Stimulated activated CD4-positive, alpha-beta T cell treated with anti-CD3 and anti-CD28 coated beads, Interleukin-2, amount 100 ng/mL, for 48 hours (primary cell): ENCODE measurements at places on chromosomes 12 and 14.

- no peak for DNase-seq
These were observed 31.8 kb downstream of the MAX start for GRCh38 chr14:65070471-65070976.

DNA sequence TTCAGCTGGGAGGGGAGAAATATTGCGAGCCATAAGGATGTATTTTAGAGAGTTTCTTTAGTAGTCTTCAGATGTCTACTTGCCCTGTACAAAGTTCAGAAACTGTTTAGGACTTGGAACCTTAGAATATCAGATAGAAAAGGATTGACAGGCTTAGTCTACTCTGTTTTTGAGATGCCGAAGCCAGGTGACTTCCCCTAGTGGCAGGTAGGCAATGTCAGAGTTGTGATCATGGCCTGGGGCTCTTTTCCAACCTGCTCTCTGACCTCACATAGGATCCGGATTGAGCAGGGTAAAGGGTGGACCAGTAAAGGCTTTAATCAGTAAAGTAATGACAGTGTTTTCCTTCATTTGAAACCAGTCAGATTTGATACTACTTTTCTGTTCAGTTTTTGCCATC, 59.6 kb downstream of the PRKCH start:
- DNase-seq: no peak

DNA sequence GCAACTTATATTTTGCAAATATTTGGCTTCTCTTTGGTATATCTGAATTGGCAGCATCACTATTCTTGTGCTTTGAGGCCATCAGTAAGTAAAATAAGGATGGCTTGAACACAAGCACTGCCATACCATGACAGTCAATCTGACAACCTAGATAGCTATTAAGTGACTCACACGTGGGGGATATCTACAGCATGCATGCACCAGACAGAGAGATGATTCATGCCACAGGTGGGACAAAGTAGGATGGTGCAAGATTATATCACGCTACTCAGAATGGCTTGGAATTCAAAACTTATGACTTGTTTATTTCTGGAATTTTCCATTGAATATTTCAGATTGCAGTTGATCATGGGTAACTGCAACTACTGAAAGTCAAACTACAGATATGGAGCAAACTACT, 675.6 kb upstream of the MDGA2 start:
- DNase-seq: no peak

- DNase-seq: no peak
These were observed 771 bp upstream of the AVPR1A start for GRCh38 chr12:63151623-63152320.

- DNase-seq: no peak
These were observed 136.3 kb downstream of the ADCK1 start for GRCh38 chr14:77936138-77936639.

- DNase-seq: no peak
These were observed at the start of gene KCNA1 for GRCh38 chr12:4909734-4910501. Gene KCNA1 (plus strand): TSS chr12:4909905. CDS start chr12:4911379, 1,474 bp downstream.

DNA sequence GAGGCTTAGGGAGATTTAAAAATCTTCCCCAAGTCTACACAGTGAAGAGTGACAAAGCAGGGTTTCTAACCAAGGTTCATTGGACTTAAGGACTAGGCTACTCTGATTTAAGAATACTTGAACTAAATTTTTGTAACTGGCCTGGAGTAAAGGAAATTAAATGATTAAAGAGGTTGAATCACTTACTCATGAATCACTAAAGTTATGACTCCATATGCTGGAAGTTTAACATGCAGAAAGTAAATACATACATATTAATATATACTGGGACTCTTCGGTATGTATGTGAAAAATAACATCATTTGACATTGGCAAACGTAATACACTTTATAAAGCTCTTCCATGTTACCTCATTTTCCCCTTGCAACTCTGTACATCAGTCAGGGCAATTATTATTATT, 322.9 kb downstream of the KCNH5 start:
- no peak for DNase-seq

DNA sequence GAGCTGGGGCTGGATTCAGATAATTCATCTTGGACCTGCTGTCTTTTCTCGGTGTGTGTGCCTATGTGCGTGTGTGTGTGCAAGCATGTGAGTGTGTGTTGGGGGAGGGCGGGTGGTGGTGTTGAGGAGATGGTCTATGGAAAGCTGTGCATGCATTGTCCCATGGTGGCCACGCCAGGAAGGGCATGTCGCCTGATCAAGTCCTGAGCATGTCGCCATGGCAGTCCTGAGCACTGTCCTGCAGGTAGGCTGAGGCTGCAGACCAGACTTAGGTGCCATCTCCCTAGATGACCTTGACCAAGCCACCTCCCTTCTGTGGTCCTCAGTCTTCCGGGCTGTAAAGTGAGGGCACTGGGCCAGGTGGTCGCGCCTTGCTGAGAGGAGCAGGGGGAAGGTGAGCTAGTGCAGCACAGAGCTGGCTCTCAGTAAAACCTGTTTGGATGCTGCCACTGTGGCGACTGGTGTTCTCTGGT, 81.4 kb downstream of the PAPOLA start:
- no peak for DNase-seq

DNA sequence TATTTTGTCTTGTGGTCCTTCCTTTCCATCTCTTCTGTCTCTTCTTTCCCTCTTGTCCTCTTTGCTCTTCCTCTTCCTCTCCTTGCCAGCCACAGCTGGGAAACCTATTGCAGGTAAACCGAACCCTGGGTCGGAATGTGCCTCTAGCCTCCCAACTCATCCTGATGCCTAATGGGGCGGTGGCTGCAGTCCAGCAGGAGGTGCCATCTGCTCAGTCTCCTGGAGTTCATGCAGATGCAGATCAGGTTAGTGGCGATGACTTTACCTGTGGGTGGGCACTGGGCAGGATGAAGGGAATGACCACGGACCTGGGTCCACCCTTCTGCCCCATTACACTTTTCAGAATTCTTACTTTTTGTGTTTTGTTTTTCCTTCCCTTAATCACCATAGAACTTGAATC, 8.2 kb downstream of the PHC1 start:
- DNase-seq: no peak

- DNase-seq: no peak
These were observed 392.5 kb downstream of the DPF3 start for GRCh38 chr14:72501439-72501838.

GRCh38 chr14:57405562-57405961, 15.2 kb downstream of the NAA30 start:
- no peak for DNase-seq

DNA sequence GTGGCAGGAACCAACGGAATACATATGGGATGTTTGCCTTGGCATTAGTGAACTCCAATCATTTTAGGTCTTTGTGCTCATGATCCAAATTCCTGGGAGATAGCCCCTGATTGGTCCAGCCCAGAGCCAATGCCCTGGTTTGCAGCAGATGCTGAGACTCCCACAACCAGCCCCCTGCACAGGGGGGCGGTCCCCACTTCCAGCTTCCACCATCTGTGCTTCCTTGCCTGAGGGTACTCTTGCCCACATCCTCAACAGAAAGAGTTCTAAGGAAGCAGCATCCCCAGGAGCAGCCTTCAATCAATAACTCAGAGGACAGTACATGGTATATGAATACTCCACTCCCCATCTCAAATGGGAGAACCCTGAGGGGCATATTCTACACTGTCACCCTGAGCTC, 39.7 kb upstream of the FICD start:
- no peak for DNase-seq

GRCh38 chr12:82523996-82524395, 162.7 kb upstream of the TMTC2 start:
- no peak for DNase-seq

- no peak for DNase-seq
These were observed 4.1 kb downstream of the IFI27 start for GRCh38 chr14:94114589-94115057.

DNA sequence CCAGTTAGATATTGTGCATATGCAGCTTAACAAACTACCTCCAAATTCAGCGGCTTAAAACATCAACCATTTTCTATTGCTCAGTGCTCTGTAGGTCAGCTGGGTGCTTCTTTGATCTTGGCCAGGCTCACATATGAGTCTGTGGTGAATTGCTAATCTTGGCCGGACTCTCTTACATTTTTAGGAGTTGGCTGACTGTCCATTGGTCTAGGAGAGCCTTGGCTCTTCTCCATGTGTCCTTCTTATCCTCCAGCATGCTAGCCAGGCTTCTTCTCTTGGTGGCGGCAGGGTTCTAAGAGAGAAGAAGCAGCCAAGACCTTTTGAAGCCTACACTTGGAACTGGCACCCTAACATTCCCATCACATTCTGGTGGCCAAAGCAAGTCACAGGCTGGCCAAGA, 174.3 kb upstream of the PWP1 start:
- no peak for DNase-seq

DNA sequence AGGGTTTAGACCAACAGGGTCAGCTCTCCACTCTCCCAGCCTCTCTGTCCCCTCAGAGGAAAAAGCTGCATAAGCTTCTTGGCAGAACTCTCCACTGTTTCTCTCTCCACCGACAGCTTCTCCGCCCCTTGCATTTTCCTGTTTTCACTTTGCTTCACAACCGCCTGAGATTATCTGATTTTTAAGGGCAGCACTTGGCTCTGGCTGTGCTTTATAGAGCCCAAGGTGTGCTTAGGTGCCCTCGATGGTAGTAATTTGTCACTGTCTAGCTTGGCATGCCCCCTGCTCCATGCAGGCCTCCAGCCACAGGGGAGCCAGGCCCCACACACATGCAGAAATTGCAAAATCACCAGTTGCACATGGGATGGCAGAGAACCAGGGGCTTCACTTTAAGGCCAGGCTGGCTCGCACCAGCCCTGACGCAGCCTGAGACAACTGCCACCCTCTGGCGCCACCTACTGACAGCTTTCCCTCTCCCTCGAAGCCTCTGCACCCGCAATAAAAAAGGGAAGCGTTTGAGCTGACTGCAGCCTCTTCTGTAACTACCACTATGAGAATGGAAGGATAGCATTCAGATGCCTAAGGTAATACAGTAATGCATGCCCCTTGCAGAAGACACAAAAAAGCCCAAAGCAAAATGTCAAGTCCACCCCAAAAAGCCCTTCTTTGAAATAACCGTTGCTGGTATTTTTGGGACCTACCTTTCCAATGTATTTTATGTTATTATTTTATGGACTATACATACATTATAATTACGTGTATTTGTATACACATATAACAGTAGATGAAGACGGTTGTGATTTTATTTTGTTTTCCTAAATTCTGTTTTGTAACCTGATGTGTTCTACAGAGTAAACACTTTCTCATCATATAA, 32.0 kb upstream of the RIMBP2 start:
- peak; percentile 76 for DNase-seq

DNA sequence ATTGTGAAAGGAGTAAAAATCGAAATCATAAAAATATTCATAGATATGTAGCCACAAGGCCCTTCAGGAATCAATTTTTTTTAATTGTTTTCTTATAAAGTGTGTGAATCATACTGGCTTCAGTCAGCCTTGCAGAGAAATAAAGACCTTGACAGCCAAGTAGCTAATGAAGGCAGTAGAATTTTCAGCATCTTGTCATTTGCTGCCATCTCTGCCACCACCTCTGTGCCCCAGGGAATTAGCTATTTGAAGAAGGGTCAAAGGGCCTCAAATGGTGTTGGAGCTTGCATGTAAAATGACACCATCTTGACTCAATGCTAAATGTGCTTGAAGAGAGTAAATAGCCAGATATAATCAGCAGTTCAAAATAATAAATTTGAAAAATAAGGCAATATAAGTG, 359.4 kb upstream of the DCN start:
- no peak for DNase-seq

- no peak for DNase-seq
These were observed 277.0 kb upstream of the GARIN6 start for GRCh38 chr12:99370421-99371138.

GRCh38 chr12:104793285-104793684, 164.8 kb downstream of the SLC41A2 start:
- no peak for DNase-seq

DNA sequence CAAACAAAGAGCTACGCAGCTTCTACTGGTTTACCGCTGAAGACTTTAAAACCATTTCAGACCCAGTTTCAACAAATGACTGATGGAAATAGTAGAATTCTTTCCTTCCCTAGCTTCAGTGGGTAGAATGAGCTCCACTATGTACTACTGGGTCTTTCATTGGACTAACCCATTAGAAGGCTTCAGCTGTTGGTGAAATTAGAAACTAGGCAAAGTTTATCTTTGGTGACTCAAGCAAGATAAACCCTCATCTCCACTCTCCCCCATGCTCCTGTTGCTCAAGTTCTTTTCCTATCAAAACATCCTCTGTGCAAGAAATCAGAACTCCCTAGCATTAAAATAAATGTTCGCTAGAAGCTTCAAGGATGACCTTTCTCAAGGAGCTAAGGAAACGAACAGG, 159.2 kb downstream of the PAWR start:
- no peak for DNase-seq

DNA sequence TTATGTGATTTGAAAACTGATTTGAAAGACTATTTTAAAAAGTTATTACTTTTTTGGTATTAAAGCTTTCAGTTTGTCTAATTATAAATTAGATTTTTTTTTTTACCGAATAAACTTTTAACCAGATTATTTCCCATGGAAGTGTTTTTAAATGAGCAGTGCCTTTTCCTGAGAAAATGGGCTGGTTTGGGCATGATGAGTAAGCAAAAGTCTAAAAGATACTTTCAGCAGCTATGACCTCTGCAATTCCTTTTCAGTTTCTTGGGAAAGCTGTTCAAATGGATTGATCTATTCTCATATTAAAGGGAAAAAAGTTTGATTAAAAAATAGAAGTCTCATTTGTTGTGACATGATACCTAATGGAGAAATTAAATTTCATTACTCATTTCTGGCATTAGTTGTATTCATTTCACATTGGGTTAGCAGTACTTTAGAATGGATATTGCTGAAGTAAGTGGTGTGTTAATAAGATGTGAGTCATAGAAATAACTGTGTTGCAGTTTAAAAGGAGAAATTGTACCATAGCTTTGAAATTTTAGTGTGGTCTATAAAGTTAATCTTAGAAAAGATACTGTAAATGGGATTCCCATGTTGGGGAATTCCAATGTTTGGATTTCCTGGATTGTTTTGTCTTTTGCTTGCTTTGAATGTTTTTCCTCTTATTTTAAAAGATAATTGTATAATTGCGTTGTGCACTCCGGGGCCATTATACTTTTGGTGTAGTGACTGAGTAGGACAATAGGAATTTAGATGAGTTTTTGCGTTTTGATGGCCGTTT, 21.0 kb downstream of the KTN1 start:
- DNase-seq: no peak
